Esophagus squamous epithelium (tissue), 5 donors: ENCODE measurements at places on chromosomes 3 and 15.
A peak's percentile ranks its signal among the peaks of the same experiment; 100 is the strongest.

GRCh38 chr3:143613226-143613625 lies 235.0 kb downstream of the SLC9A9 start:
- peaks cover 3% of the 10 kb centered on the region for H3K36me3 ChIP-seq
- no peak overlapping the region for H3K27ac ChIP-seq
- H3K27me3 ChIP-seq = no peaks in the 10 kb centered on the region
- no peak overlapping the region for H3K4me3 ChIP-seq
- DNase-seq = no peak

GRCh38 chr3:142633073-142633472 lies 36.9 kb downstream of the PLS1 start:
- no peak overlapping the region for H3K4me3 ChIP-seq
- no peaks in the 10 kb centered on the region for H3K4me1 ChIP-seq
- H3K27ac ChIP-seq = no peak overlapping the region
- no peaks in the 10 kb centered on the region for H3K27me3 ChIP-seq

- no peak overlapping the region for H3K4me3 ChIP-seq
- DNase-seq = no peak
- H3K4me1 ChIP-seq = no peaks in the 10 kb centered on the region
- no peaks in the 10 kb centered on the region for H3K27me3 ChIP-seq
These were observed 168.3 kb upstream of the TRIM42 start for GRCh38 chr3:140509534-140509933.

DNA sequence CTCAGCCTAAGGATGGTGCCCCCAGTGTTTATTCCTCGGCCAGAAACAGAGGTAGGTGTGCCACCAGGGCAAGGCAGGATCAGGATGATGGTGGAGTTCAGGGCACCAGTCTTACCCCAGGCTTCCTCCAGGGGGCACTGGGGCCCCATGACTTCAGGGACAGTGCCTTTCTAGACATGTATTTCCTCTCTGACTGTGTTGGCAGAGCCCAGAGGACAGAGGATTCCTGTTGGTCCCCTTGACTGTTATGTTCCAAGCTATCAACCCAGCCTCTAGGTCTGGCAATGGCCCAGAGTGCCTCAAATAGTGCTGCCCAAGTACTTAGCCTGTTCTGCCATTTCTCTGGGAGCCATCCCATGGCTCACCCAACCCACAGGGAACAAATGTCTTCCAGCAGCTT lies 2.8 kb downstream of the HEMK1 start:
- peaks cover 9% of the 10 kb centered on the region for H3K4me1 ChIP-seq
- no peak overlapping the region for H3K4me3 ChIP-seq
- no peaks in the 10 kb centered on the region for H3K27me3 ChIP-seq
- DNase-seq = no peak

GRCh38 chr3:36372534-36372935 lies 7.8 kb upstream of the STAC start:
- no peaks in the 10 kb centered on the region for H3K4me1 ChIP-seq
- no peaks in the 10 kb centered on the region for H3K27me3 ChIP-seq
- H3K36me3 ChIP-seq = no peaks in the 10 kb centered on the region
- H3K4me3 ChIP-seq = no peak overlapping the region

DNA sequence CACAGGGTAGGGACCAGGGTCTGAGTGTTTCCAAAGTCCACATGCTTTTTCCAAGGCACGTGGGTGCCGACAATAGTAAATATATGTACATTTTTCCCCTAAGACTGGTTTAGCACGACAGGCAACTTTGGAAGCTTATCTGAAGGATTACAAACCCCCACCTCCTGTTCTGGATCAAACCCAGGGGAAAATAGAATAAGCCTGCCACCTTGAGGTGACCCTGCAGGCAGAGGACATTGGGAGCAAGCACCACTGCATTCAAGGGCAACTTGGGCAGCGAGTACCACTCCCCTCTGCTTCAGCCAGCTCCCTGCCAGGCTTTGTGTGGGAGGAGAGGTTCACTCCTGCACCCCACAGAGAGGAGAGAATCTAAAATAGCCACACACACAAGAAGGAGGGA lies 44.8 kb downstream of the KBTBD12 start:
- H3K4me1 ChIP-seq = peaks cover 30% of the 10 kb centered on the region
- H3K27me3 ChIP-seq = no peaks in the 10 kb centered on the region
- no peaks in the 10 kb centered on the region for H3K36me3 ChIP-seq
- no peak overlapping the region for H3K4me3 ChIP-seq
- H3K27ac ChIP-seq = peak overlapping the region; percentile 46

DNA sequence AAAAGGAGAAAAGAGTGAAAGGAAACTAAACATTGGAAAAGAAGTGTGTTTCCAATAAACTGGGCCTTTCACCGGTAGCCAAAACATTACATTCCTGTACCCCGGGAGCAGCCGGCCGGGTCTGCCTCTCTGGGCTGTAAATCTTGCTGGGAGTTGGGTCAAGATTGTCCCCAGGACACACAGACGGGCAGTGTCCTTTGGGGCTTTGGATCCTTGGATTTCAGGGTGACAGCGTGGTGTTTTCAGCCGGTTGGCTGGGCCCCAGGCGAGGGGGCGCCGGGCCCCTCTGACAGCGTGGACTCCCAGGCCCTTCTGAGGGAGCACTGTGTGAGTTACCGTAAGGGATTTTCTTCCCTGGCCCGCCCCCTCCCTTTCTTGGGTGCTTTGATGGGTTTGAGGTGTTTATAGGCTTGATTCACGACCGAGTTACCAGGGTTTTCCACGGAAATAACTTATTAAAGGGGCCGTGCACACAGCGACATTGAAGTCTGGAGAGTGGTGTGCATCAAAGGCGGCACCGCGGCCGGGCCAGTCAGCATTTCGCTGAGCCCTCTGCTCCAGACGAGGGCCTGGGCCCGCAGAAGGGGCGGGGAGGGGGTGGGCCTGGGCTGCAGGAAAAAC lies 27.4 kb downstream of the SMAD6 start:
- peak overlapping the region; percentile 45 for H3K27ac ChIP-seq
- H3K36me3 ChIP-seq = no peaks in the 10 kb centered on the region
- peaks cover 25% of the 10 kb centered on the region for H3K4me1 ChIP-seq
- no peaks in the 10 kb centered on the region for H3K27me3 ChIP-seq
- H3K4me3 ChIP-seq = no peak overlapping the region
- DNase-seq = no peak

DNA sequence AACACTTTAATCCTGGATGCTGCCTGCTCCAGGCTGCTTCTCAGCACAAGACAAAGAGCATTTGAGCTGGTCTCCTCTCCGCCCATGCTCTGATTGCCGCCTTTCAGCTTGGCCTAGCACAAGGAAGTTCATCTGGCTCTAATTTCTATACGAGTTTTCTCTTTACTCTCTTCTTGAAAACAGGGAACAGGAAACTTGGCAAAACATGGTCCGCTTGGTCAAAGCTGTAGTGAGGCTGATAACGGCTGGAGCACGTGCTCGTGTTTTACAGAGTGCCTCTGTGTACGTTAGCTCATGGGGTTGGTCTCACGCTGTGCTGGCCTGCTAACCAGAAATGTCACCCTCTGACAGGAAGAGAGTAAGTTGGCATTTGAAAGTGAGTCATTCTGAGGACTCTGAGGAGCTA lies 19.2 kb downstream of the RARRES1 start:
- DNase-seq = no peak
- peak overlapping the region; percentile 61 for H3K27ac ChIP-seq
- H3K4me3 ChIP-seq = no peak overlapping the region
- no peaks in the 10 kb centered on the region for H3K27me3 ChIP-seq

DNA sequence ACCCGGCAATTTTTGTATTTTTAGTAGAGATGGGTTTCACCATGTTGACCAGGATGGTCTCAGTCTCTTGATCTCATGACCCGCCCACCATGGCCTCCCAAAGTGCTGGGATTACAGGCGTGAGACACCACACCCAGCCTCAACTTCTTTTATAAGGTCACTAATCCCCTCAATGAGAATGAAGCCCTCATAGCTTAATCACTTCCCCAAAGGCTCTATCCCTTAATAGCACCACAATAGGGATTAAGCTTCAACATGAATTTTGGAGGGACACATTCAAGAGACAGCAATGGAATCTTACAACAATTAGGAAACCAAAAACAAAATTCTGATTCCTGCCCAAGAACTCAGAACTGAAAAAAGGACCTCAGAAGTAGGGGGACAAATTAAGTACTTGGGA lies 126.8 kb downstream of the ATP1B3 start:
- peaks cover 5% of the 10 kb centered on the region for H3K4me1 ChIP-seq
- no peak for DNase-seq
- no peaks in the 10 kb centered on the region for H3K36me3 ChIP-seq
- H3K4me3 ChIP-seq = no peak overlapping the region
- no peak overlapping the region for H3K27ac ChIP-seq
- no peaks in the 10 kb centered on the region for H3K27me3 ChIP-seq

DNA sequence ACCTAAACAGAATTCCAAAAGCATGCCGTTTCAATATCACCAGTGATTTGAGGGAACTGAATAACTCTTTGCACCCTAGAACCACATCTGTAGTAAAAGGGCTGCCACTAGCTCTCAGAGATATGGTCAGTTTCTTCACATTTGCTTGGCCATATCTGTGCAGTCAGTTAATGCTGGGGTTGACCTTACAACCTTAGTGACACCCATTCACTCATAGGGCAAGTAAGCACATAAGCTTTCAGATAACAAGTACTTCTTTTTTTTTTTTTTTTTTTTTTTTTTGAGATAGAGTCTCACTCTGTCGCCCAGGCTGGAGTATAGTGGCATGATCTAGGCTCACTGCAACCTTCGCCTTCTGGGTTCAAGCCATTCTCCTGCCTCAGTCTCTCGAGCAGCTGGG lies 20.4 kb upstream of the FSIP1 start:
- DNase-seq = no peak
- H3K4me3 ChIP-seq = no peak overlapping the region
- no peaks in the 10 kb centered on the region for H3K27me3 ChIP-seq
- H3K4me1 ChIP-seq = no peaks in the 10 kb centered on the region
- H3K27ac ChIP-seq = no peak overlapping the region

- no peak overlapping the region for H3K27ac ChIP-seq
- no peaks in the 10 kb centered on the region for H3K36me3 ChIP-seq
- no peak overlapping the region for H3K4me3 ChIP-seq
- H3K27me3 ChIP-seq = no peaks in the 10 kb centered on the region
- H3K4me1 ChIP-seq = no peaks in the 10 kb centered on the region
- no peak for DNase-seq
These were observed 113.4 kb upstream of the PFN2 start for GRCh38 chr3:150084128-150084527.

GRCh38 chr3:50100386-50100785 lies 11.7 kb downstream of the RBM5 start:
- peaks cover 100% of the 10 kb centered on the region for H3K36me3 ChIP-seq
- no peak overlapping the region for H3K4me3 ChIP-seq
- no peak for DNase-seq
- no peak overlapping the region for H3K27ac ChIP-seq
- peaks cover 22% of the 10 kb centered on the region for H3K4me1 ChIP-seq
- H3K27me3 ChIP-seq = no peaks in the 10 kb centered on the region

DNA sequence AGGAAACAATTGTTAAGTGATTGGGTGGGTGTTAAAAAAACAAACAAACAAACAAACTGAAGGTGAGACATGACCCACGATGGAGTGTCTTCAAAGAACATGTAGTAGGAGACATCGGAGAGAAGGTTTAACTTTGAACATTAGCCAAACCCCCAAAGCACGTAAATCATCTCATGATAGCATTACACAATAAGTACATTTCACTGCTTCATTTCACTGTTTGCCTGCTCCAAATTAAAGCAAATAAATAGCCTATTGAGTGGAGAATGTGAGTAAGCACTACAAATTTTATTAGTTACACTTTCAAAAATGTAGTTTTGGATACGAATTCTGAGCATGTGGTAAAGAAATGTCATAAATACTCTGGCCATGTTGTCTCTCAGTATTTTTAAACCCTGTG lies 287.0 kb downstream of the SI start:
- DNase-seq = no peak
- H3K27me3 ChIP-seq = no peaks in the 10 kb centered on the region
- H3K36me3 ChIP-seq = no peaks in the 10 kb centered on the region
- H3K4me3 ChIP-seq = no peak overlapping the region

DNA sequence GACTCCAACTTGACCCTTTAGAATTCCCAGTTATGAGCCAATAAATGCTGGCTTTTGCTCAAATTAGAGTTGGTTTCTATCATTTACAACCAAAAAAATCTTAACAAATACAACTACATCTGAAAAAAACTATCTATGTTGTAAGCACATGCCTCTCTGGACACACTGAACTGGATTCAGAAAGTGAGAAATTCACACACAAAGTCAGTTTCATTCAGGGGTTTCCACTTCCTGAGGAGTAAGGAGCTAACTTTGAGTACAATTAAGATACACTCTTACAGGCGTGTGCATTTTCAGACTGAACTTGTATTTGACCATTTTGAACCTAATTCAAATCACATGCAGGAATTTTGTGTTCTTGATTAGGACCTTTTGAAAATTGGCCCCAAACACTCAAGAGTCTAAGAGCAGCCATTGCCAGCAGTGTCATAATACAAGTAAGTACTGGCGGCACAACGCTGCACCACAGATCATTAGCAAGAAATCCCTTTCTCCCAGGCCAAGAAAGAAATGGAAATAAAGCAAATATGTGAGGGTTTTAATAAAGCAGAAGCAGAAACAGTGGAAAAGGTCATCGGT lies 31.2 kb downstream of the LINS1 start:
- H3K4me3 ChIP-seq = no peak overlapping the region
- H3K27me3 ChIP-seq = no peaks in the 10 kb centered on the region
- peaks cover 65% of the 10 kb centered on the region for H3K36me3 ChIP-seq
- no peaks in the 10 kb centered on the region for H3K4me1 ChIP-seq

- H3K27ac ChIP-seq = no peak overlapping the region
- H3K27me3 ChIP-seq = no peaks in the 10 kb centered on the region
- H3K4me1 ChIP-seq = no peaks in the 10 kb centered on the region
- DNase-seq = no peak
- H3K36me3 ChIP-seq = no peaks in the 10 kb centered on the region
- H3K4me3 ChIP-seq = no peak overlapping the region
These were observed 21.5 kb upstream of the MRPS22 start for GRCh38 chr3:139322346-139322745.

DNA sequence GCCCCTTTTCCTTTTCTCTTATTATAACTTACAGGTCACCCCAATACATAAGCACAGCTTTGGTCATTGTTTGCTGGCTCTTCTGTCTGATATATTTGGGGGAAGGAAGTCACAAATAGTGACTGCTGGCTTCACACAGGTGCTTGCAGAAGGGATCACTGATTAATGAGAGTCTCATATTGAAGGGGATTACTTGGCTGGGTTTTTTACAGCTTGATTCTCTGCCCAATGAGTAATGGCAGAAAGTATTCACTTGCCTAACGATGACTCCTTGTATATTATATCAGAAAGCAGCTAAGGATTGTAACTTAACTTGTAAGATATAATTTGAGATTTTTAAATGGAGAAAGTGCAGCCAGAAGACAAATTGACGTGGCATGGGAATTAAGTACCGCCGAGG lies 119.3 kb upstream of the PFN2 start:
- no peaks in the 10 kb centered on the region for H3K4me1 ChIP-seq
- no peak overlapping the region for H3K27ac ChIP-seq
- DNase-seq = no peak
- no peaks in the 10 kb centered on the region for H3K27me3 ChIP-seq
- H3K36me3 ChIP-seq = no peaks in the 10 kb centered on the region
- H3K4me3 ChIP-seq = no peak overlapping the region

GRCh38 chr3:186789554-186790260 lies 6.3 kb downstream of the EIF4A2 start:
- H3K4me3 ChIP-seq = no peak overlapping the region
- no peaks in the 10 kb centered on the region for H3K27me3 ChIP-seq
- no peak overlapping the region for H3K27ac ChIP-seq
- no peak for DNase-seq
- peaks cover 93% of the 10 kb centered on the region for H3K36me3 ChIP-seq
- peaks cover 51% of the 10 kb centered on the region for H3K4me1 ChIP-seq
